ENCODE measurements at places on chromosomes 7 and 10.

- peak; percentile 5 for DNase-seq
Observed at GRCh38 chr10:81036257-81036656, 498.6 kb downstream of the SH2D4B start.

DNA sequence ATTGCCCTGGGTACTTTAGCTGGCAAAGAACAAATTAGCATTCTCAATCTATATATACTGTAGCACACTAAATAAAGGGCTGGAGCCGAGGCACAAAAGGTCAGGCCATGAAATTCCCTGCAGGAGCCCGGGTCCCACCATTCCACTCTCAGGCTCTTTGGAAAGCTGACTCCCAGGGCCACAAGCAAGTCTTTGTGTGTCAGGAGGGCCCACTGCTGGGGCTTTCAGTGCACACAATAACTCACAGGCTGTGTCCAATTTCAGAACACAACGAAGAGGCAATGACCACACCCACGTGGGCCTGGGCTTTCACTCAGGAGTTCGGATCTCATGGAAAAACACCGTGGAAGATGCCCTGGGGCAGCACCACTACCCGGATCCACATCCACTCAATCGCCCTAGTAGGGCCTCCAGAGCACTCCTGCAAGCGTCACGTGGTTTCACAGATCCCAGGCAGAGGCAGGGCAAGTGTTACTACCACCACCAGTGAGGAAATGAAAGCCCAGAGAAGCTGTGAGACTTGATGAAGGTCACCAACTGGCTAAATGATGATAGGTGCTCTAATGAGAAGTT is 60.3 kb downstream of the COBL start:
- DNase-seq, result no peak

- DNase-seq, result no peak
Observed at GRCh38 chr10:49726593-49726992, 35.5 kb downstream of the OGDHL start.

DNA sequence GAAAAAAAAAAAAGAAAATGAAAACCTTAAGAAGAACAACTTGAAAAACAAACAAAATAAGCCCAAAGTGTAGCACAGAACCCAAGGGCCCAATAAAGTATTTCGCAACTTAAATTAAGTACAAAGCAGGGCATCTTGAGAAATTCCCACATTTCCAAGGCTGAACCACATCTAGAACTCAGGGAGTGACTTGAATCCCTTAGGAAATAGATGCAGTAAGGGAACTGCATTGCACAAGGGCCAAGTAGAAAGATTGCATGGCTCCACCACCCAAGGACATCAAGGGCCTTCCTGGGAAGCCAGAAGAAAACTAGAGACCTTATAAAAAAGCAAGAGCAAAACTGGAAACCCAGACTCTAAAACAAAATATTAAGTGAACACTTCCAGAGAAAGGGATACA is 352.7 kb downstream of the CXCL12 start:
- no peak for DNase-seq

- DNase-seq, result no peak
Observed at GRCh38 chr10:82288461-82288881, 413.5 kb downstream of the NRG3 start.

GRCh38 chr10:112235141-112235540 is 48.1 kb upstream of the TECTB start:
- DNase-seq, result no peak

DNA sequence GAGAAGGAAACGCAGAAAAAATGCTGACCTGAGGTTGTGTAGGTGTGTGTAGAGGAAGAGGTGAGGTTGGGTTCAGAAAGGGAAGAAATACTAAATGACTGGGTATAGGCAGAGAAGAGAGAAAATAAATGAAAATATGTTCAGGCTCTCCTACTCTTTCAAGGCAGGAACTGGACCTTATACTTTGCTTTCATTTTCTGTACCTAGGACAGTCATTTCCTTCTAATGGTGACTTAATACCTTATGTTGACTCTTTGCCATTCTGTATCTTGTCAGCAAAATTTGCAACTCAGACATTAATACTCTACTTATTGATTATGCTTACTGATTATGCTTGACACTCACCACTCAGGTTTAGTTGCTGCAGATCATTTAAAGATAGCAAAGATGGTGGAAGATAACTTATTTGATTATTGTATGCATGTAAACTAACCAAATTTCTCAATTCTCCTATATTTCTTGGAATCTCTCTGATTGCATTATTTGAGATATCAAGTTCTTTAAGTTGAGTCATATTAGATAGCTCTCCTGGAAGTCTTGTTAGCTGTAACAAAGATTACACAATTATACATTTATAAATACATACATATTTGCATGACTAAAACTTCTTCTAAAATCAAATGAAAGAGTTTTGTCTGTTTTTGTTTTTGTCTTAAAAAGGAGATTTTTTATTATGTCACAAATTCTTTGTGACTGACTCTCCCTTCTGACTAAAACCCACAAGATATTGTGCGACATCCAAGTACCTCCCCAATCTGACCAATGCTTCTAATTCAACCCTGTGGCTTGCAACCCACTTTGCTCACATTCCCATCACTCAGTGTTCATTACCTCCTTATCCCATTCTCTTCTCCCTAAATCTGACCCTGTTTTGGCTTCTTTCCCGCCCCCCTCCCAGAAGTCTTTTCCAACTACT is 20.0 kb downstream of the LRRD1 start:
- DNase-seq, result no peak

GRCh38 chr10:79046326-79046725 is 22.4 kb upstream of the ZMIZ1 start:
- DNase-seq, result no peak

GRCh38 chr7:145313551-145313950 is 477.7 kb upstream of the TPK1 start:
- no peak for DNase-seq

GRCh38 chr10:14592566-14592965 is 182.1 kb downstream of the FAM107B start:
- no peak for DNase-seq

DNA sequence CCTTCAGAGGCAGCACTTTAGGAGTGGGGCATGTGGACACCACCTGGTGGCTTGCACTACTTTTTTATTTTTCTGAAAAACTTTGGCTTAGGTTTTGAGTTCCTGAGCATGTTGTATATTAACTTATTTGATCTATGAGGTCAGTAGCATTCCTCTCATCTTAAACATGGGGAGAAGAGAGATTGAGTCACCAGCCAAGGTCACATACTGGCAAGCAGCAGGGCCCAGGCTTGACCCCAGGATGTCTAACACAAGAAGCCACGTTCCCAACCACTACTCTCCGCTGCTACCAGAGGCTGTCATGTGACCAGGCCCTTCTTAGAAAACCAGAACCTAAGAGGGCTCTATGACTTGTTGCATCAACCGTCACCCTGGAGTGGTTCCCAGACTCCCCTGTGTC is 210.3 kb upstream of the GPR26 start:
- no peak for DNase-seq

DNA sequence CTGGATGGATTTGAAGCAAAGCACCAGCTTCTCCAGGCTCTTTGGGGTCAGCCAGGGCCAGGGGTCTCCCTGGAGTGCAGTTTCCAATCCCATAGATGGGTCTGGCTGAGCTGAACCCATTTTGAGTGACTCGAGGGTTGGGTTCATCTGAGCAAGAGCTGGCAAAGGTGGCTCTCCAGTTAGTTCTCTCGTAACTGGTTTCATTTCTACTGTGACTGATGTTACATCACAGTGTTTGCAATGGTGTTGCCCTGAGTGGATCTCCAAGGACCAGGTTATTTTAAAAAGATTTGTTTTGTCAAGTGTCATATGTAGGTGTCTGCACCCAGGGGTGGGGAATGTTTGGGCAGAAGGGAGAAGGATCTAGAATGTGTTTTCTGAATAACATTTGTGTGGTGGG is 14.2 kb downstream of the LEP start:
- DNase-seq, result no peak

- DNase-seq, result no peak
Observed at GRCh38 chr7:142454862-142455261, 197.0 kb upstream of the PRSS58 start.

GRCh38 chr10:101829561-101830315 is 11.5 kb upstream of the OGA start:
- peak; percentile 72 for DNase-seq

DNA sequence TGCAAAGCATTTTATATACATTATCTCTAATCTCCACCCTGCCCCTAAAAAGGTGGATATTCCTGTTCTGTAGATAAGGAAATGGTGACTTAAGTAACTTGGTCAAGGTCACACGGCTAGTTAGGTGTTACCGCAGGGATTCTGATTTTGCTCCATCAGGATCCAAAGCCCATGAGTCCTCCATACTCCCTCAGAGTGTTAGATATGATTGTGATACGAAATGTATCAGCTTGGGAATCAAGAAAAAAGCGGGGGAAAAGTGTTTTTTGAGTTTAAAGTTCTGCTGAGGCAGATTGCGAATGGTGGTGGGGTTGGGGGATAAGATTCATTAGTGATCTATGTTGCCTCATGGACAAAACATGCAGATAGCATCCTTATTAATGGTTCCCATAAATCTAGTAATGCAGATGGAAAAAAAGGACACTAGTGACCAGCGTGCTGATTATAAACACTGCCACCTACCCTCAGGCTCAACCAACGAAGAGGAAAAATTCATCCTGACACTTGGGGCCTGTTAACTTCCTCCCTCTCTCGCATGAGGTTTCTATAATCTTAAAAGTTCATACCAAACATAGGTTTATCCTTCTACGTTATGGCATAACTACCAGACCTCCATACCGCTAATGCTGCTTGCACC is 2.3 kb downstream of the ICA1 start:
- DNase-seq, result no peak

DNA sequence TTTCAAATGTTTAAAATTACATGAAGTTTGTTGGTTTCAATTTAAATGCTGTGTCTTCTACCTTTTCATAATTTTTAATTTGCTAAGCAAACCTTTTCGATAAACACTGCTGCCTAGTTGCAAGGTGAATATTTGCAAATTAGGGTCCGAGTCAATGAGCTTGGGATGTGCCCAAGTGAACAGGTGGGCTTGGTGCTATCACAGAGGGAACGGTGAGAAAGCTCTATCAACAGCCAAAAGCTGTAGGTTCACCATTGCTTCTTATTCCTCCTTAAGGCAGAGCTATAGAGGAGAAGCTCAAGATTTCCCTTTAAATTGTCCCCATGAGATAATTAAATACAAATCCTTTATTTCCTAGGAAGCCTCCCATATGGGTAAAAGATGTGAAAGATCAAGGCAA is 245.3 kb upstream of the CELF2 start:
- DNase-seq, result no peak

GRCh38 chr7:33048257-33048656 is 14.3 kb downstream of the NT5C3A start:
- no peak for DNase-seq

DNA sequence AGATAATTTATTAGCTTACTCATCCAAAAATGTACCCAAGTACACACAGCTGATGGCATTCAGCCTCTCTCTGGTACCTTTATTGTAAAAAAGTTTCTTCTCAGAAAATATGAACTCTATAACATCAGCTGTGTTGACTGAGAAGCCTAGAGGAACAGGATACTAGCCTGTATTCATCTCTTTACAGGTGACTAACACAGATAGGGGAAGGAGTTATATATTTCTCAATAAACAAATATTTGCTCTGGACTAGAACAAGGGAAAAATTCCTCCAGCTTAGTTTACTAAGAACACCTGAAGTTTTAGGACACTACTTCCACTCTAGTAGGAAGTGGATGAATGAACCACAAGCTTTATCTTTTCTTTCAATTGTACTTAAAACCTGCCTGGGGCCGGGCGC is 67.8 kb downstream of the ZNF248 start:
- no peak for DNase-seq

DNA sequence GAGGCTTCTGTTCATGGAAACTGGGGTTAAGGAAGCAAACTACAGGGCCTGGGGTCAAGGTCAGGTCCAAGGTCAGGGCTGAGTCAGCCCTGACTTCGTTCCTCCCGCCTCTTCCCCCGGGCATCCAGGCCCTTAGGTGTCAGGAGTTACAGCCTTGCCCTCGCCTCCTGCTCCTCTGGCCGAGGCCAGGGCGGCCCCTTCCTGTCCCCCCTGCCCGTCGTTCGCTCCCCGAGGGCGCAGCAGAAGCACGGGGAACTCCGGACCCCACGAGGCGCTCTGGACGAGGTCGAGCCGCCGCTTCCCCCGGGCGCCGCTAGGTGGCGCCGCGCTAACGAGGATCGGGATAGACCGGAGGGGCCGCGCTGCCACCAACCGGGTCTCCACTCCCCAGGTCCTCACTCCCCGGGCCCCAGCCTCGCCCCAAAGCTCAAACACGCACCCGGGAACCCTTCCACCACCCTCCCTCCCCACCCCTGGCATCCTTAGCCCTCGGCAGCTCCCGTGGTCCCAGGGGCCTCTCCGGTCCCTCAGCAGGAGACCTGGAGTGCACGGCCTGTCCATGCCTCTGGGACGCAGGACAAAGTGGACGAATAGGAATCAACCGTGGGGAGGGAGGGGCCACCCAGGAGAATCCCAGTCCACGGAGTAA is 59.2 kb upstream of the MYL10 start:
- peak; percentile 79 for DNase-seq

DNA sequence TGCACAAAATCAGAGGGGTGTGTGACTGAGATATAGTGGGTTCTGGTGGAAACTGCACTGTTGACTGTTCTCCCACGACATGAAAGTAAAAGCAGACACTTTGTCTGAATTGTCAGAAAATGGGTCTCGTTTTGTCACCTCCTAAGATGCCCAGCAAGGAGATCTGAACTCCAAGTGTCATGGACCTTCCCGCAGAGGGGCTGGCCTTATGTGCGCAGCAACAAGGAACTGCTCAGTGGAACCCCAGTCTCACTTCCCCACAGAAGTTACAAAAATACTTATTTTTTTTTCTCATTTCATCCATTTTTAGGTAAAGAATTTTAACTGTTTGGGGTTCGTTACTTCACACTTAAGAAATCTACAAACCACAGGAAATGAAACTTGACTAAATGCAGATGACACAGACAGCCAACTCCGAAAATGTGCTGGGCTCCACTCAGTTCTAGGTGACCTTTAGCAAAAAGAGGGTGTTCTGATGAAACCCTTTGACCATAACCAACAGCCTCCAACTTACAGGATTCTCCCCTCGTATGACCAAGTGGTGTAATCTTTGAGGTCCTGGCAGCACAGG is 115.0 kb downstream of the FAM107B start:
- DNase-seq, result peak; percentile 60

- no peak for DNase-seq
Observed at GRCh38 chr10:61465901-61466632, 12.9 kb upstream of the TMEM26 start.

DNA sequence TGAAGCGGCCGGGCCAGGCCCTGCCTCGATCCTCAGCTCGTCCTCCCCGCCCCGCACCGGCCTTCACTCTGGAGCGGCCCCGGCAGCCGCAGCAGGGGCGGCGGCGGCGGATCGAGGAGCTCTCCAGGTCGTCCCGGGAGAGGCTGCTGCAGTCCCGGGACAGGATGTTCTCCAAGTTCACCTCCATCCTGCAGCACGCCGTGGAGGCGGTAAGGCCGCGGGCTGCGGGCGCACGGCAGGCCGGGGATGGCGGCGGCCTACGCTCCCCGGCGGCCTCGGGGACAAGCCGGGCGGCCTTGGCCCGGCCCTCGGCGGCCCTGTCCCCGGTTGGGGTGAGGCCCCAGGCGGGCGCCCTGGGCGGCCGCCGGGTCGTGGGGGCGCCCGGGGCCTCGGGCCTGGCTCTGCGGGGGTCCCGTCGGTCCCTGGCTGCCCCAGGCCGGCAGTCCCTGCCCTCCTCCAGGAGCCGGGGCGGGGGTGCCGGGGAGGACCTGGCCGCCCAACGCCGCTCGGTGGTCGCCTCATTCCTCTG is 399 bp downstream of the FHIP2A start:
- DNase-seq, result no peak

GRCh38 chr7:120097020-120097419 is 176.0 kb upstream of the KCND2 start:
- DNase-seq, result no peak
